ENCODE measurements at places on chromosomes 1 and 21. TPM values are rescaled to one million over a fixed set of nuclear protein-coding genes. Genes with fewer than 3 reads are reported as not detected.

PTGS2 gene
- total RNA-seq = 1.1 TPM

VWA5B1 gene
- total RNA-seq = not detected

IL23R gene
- not detected for total RNA-seq

CAMK2N1 gene
- 5.2 TPM for total RNA-seq

CA14 gene
- not detected for total RNA-seq

ACTRT2 gene
- total RNA-seq = not detected

CCDC27 gene
- not detected for total RNA-seq

SPRR1A gene
- not detected for total RNA-seq

SPRR2B gene
- total RNA-seq = not detected

CNKSR1 gene
- total RNA-seq = not detected

PCSK9 gene
- 0.32 TPM for total RNA-seq

NHLH2 gene
- total RNA-seq = not detected

NID1 gene
- 261 TPM for total RNA-seq

NTPCR gene
- 7.1 TPM for total RNA-seq

RIPK4 gene
- 0.06 TPM for total RNA-seq

BARHL2 gene
- total RNA-seq = under 0.01 TPM

TUFT1 gene
- 15.8 TPM for total RNA-seq

CD1E gene
- total RNA-seq = not detected

DIRAS3 gene
- total RNA-seq = 3.2 TPM

TAS1R1 gene
- not detected for total RNA-seq

SLAMF7 gene
- not detected for total RNA-seq

CLIC6 gene
- not detected for total RNA-seq

RHOC gene
- 1,037 TPM for total RNA-seq

GSTM3 gene
- total RNA-seq = 16.8 TPM

C1orf210 gene
- not detected for total RNA-seq

Data from bladder microvascular endothelial cell (primary cell).